Stimulated activated CD8-positive, alpha-beta memory T cell treated with anti-CD3 and anti-CD28 coated beads, Interleukin-7, amount 100 ng/mL, for 24 hours (primary cell): ENCODE measurements at places on chromosomes 2 and 18.
A peak's percentile ranks its signal among the peaks of the same experiment; 100 is the strongest.

- DNase-seq = no peak
These were observed 11.4 kb downstream of the DARS1 start for GRCh38 chr2:135974036-135974435.

- no peak for DNase-seq
These were observed 1.0 kb upstream of the AAK1 start for GRCh38 chr2:69644506-69644979.

DNA sequence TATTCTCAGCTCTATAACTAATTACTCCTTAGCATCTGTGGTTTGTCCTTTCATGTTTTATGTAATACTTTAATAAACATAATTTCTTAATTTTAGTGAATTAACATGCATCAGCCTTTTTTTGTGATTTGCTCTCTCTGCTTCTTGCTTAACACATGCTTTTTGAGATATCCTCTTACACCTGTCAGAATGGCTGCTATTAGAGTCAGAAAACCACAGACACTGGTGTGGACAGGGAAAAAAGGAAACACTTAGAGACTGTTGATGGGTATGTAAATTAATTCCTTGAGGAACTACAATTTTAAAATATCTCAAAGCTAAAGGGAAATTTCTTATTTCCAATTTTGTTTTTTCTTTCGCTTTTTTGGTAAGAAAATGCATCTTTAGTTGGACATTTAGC, 549.0 kb downstream of the ZNF804A start:
- DNase-seq = no peak

- no peak for DNase-seq
These were observed 109.3 kb downstream of the MBP start for GRCh38 chr18:77023102-77023782.

- DNase-seq = peak; percentile 26
These were observed 16.2 kb downstream of the ATG16L1 start for GRCh38 chr2:233267516-233268245.

DNA sequence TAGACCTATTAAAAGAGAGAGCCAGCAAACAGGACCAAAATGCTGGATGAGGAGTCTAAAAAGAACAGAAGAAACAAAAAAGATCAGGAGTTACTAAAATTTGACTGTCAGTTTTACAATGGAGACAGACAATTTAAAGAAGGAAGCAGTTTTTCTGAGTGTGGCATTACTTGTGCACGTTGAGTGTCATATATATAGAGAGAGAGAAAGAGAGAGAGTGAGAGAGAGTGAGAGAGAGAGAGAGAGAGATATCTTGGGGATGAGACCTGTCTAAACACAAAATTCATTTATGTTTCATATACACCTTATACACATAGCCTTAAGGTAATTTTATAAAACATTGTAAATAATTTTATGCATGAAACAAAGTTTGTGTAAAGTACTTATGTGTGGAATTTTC, 2.1 kb upstream of the GALNT3 start:
- DNase-seq = no peak

- no peak for DNase-seq
These were observed 291.1 kb downstream of the SLC8A1 start for GRCh38 chr2:40160751-40161218.

- no peak for DNase-seq
These were observed 33.2 kb upstream of the CXXC1 start for GRCh38 chr18:50320719-50321118.

DNA sequence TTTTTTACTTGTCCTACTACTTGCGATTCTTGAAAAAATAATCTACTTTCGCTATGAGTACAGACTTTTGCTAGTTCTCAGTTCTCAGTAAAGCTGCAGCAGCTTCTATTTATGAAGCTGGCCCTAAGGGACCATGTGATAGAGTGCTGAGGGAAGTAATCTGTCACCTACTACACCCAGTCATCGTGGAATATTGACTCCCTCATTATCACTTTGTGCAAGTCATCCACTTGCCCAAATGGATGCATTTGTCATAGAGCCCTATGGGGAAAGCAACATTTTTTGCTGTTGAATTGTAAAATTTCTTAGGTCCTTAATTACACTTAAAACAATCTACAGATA, 1919.8 kb downstream of the SUCLG1 start:
- no peak for DNase-seq

- no peak for DNase-seq
These were observed 157.9 kb upstream of the APCDD1 start for GRCh38 chr18:10296491-10296890.

- DNase-seq = no peak
These were observed 557 bp upstream of the GREB1L start for GRCh38 chr18:21241301-21242048.

- DNase-seq = no peak
These were observed 156.3 kb downstream of the UBR3 start for GRCh38 chr2:169983506-169983905.

- DNase-seq = no peak
These were observed 152.2 kb downstream of the KCNH7 start for GRCh38 chr2:162686336-162686735.

- no peak for DNase-seq
These were observed 76.1 kb upstream of the AQP4 start for GRCh38 chr18:26941584-26941983.

GRCh38 chr2:134027980-134028379, 225.9 kb upstream of the MGAT5 start:
- DNase-seq = no peak

DNA sequence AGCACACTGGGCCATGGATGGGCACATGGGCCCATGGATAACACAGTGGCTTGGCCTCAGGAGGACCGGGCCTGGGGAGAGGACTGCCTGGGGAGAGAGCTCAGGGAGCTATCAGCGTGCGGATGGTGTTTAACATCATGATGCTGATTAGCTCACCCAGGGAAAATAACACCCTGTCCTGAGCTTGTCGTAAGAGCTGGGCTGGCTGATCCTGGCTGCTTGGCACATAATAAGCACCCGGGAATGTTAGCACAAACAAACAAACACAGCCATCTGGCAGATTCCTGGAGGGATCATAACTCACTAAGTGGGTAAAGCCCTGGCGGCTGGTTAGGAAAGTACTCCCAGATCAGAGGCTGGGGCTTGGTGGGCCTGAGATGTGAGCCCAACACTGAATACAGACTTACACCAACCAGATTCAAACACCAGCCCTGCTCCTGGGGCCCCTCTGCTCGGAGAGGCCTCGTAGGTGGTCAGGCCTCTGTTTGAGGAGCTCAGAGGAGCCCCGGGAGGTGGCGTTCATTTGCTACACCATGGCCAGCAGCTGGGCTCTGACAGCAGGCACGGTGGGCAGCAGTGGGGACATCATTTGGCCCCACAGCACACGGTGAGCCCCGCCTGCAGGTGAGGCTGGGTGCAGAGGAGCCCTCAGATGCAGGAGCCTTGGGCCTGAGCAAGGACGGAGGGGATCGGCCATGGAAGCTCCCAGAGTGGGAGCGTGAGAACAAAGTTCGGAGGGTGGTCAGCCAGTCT, 193.4 kb upstream of the HDAC4 start:
- no peak for DNase-seq

DNA sequence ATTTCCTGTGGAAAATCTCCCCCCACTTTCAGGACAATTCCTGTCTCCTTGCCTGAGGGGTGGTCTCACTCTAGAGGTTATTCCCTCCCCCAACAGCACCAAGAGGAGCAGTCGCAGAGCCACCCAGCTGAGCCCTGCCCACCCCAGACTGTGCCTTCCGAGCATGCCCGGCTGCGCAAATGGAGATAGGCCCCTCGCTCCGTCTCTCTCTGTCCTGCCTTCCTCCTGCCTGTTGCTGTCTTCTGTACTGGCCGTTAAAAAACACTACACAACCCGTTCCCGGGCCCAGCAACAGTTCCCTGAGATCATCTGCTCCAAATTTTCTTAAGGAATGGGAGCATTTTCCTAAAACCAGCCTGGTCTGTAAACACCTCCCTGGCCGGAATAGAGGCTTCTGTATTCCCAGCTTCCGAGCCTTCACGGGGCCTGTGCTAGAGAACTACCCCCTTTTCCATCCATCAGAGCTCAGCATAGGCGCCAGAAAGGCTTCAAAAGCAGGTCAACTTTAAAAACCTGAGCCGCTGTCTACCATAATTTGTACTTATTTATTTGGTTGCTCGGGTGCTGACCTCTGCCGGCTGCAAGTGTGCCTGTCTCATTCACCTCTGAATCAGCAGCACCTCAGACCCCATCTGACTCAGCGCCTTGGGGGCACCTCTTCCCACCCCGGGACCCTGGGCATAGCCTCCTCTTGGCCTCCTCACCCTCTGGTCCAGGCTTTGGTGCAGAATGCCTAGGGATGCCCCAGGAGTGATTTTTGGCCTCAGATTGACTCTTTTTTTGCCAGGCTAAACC, 159.4 kb downstream of the PXDN start:
- DNase-seq = no peak

GRCh38 chr2:75428646-75429443, 131.9 kb downstream of the EVA1A start:
- no peak for DNase-seq

- DNase-seq = no peak
These were observed 1579.0 kb upstream of the NXPH2 start for GRCh38 chr2:140359056-140359771.

DNA sequence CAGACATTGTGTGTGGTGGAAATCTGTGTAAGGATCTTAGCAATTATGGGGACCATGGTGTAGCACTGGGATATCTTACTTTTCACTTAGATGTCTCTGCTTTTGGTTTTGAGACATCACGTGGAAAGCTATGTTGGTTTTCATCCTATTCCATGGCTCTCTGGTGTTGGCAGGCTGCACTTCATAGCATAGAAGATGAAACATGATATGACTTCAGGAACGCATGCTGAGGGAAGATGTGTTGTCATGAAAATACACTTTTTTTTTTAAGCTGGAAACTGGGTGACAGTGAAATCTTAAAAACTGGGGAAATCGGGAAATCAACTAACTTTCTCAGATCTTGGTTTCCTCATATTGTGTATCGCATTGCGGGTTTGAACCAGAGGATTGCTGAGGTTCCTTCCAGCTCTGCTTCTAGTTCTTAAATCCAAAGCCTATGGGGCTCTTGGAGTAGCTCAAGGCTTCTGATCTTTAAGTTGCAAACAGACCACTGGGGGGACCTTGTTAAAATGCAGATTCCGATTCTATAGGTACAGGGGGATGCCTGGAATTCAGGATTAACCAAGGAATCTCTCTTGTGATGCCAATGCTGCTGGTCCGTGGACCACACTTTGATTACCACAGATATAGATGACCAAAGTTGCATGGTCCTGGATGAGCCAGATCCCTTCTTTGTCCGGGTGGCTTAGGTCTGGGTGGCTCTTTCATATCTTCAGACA, 160.7 kb downstream of the SH3RF3 start:
- no peak for DNase-seq

DNA sequence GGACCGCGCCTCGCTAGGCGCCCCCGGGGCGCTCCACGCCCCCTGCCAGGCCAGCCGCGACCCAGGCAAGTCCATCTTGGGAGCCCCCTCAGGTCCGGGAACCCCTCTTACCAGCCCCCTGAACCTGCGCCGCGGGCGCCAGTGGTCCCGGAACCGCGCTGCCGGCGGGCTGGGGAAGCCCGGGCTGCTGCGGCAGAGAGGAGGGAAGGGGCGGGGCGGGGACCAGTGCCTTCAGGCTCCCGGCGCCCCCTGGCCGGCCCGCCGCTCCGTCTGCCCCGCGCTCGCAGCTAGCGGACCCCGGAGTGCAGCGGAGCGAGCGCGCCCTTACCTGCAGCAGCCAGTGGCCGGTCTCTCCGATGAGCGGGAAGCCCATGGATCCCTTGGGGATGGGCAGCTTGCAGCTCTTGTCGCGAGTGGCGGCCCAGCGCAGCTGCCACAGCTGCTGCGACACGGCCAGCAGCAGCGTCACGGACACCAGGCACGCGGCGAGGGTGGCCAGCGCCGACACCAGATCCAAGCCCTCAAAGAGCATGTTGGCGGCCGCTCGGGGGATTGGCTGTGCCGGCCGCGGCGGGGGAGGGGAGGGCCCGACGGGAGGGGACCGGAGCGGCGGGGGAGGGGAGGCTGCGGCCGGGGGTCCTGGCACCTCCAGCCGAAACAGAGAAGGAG, at the start of gene CYP26B1:
CYP26B1 (minus strand) TSS at position 560 of the 669 bp plus-strand sequence; CDS start at position 532, 28 bp downstream.
- DNase-seq = no peak

- DNase-seq = no peak
These were observed 60.0 kb downstream of the CABLES1 start for GRCh38 chr18:23194997-23195957.

- DNase-seq = no peak
These were observed 142.0 kb downstream of the NCK2 start for GRCh38 chr2:105886687-105887086.

- no peak for DNase-seq
These were observed 22.2 kb upstream of the MYL1 start for GRCh38 chr2:210337159-210337558.

- DNase-seq = no peak
These were observed 9.4 kb downstream of the REV1 start for GRCh38 chr2:99480390-99480789.

- DNase-seq = no peak
These were observed 24.4 kb downstream of the PKP4 start for GRCh38 chr2:158481116-158481515.

DNA sequence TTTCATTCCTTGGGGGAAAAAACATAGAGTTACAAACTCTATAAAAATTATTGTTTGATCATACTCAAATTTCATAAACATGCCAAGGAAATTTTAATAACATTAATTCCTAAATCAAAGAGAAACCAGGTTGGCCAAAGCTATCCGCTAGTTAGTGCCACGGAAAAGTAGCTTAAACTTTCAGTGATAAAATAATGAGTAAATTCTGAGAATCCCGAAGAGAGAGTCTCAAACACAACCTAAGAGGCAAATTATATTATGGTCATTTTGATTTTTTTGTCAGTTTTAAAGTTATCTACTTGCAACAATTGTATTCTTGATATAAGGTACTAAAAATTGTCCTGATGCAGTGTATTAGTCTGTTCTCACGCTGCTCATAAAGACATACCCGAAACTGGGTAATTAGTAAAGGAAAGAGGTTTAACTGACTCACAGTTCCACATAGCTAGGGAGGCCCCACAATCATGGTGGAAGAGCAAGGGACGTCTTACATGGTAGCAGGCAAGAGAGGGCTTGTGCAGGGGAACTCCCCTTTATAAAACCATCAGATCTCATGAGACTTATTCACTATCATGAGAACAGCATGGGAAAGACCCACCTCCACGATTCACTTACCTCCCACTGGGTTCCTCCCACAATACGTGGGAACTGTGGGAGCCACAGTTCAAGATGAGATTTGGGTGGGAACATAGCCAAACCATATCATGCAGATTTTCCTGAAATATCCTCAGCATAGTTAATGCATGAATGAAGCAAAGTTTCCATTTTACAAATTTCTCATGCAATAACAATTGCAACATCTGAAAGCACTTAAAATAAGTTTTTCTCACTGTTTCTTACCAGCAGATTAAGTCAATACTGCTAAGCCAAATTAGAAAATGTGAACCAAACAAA, 205.9 kb upstream of the STK17B start:
- DNase-seq = no peak

GRCh38 chr18:74766251-74766650, 168.6 kb downstream of the ZNF407 start:
- no peak for DNase-seq

- DNase-seq = no peak
These were observed 42.9 kb upstream of the HS6ST1 start for GRCh38 chr2:128361376-128362131.

GRCh38 chr2:174614261-174614660, 16.7 kb upstream of the WIPF1 start:
- DNase-seq = no peak
